Small intestine (tissue), 16 donors: ENCODE measurements at places on chromosomes 6 and 20. TPM values are rescaled to one million over a fixed set of nuclear protein-coding genes. Genes with fewer than 3 reads are reported as not detected.

Gene SLC13A3
- polyA plus RNA-seq, result 0.54 TPM

Gene C6orf132
- polyA plus RNA-seq, result 44.1 TPM

Gene C4A
- polyA plus RNA-seq, result 21.1 TPM

Gene SFTA2
- not detected for polyA plus RNA-seq

Gene VWA7
- polyA plus RNA-seq, result 2.9 TPM

Gene HDGFL1
- polyA plus RNA-seq, result not detected

Gene DEFB132
- polyA plus RNA-seq, result not detected

DNA sequence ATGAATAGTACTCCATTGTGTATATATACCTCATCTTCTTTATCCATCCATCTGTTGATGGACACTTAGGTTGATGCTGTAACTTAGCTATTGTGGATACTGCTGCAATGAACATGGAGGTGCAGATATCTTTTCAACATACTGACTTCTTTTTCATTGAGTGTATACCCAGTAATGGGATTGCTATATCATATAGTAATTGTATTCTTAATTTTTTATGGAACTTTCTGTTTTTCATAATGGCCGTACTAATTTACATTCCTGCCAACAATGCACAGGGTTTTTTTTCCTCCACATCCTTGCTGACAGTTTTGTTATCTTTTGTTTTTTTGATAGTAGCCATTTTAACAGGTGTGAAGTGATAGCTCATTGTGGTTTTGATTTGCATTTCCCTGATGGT is 5.2 kb downstream of the CCN2 start:
- H3K27ac ChIP-seq, result no peak overlapping the region
- H3K4me1 ChIP-seq, result no peaks in the 10 kb centered on the region
- H3K36me3 ChIP-seq, result no peaks in the 10 kb centered on the region
- no peaks in the 10 kb centered on the region for H3K27me3 ChIP-seq
- no peak overlapping the region for H3K4me3 ChIP-seq

DNA sequence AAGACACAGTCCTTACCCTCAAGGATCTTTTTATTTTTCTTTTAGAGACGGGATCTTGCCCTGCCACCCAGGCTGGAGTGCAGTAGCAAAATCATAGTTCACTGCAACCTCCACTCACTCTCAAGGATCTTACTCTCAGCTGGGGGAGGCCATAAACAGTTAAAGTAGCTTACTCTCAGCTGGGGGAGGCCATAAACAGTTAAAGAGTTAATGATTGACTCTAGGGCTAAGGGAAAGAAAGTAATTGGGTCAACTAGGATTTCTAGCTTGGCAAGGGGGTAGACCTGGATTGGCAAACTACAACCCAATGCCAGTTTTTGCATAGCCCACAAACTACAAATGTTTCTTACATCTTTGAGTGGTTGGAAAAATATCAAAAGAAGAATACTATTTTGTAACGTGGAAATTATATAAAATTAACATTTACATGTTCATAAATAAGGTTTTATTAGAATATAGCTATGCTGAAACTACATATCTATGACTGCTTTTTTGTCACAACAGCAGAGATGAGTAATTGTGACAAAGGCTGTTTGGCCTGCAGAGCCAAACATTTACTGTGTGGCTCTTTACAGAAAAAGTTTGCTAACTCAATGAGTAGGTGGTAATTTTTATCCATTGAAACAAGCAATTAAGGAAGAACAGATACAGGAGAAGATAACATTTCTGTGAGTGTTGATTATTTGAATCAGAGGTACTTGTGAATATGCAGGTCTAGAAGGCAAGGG is 46.4 kb downstream of the PTPRA start:
- H3K27ac ChIP-seq, result peak overlapping the region; percentile 6
- peaks cover 9% of the 10 kb centered on the region for H3K36me3 ChIP-seq
- no peak overlapping the region for H3K4me3 ChIP-seq

- no peaks in the 10 kb centered on the region for H3K36me3 ChIP-seq
- H3K4me1 ChIP-seq, result no peaks in the 10 kb centered on the region
- H3K4me3 ChIP-seq, result no peak overlapping the region
Measured at GRCh38 chr6:130513770-130514169, 148.0 kb downstream of the TMEM200A start.

DNA sequence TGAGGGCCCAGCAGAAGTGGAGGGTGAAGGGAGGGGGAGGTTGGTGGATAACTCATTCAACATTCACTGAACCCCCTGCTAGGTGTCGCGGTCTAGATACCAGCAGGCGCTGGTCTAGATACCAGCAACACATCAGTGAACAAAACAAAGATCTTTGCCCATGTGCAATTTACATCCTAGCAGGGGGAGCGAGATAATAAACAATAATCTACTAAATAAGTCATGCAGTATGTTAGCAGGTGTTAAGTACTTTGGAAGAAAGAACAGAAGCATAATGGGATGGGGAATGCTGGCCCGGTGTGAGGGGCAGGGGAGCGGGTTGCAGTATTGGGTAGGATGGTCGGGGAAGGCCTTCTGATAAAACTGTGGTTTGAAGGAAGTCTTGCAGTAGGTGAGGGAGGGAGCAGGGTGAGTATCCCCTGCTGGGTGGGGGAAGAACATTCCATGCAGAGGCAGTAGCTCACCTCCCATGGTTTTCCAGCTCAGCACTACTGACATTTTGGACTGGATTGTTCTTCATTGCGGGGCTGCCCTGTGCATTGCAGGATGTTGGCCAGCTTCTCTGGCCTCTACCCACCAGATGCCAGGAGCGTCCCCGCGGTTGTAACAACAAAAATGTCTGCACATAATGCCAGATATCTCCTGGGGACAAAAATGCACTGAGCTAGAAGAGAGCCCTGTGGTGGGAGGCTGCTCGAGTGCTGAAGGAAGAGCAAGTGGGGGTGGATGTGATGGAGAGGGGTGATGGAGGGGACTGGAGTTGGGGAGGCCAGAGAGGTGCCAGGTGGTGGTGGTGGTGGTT is 117.3 kb downstream of the TOX2 start:
- H3K27me3 ChIP-seq, result peaks cover 5% of the 10 kb centered on the region
- H3K27ac ChIP-seq, result no peak overlapping the region
- H3K36me3 ChIP-seq, result no peaks in the 10 kb centered on the region
- no peak for DNase-seq

DNA sequence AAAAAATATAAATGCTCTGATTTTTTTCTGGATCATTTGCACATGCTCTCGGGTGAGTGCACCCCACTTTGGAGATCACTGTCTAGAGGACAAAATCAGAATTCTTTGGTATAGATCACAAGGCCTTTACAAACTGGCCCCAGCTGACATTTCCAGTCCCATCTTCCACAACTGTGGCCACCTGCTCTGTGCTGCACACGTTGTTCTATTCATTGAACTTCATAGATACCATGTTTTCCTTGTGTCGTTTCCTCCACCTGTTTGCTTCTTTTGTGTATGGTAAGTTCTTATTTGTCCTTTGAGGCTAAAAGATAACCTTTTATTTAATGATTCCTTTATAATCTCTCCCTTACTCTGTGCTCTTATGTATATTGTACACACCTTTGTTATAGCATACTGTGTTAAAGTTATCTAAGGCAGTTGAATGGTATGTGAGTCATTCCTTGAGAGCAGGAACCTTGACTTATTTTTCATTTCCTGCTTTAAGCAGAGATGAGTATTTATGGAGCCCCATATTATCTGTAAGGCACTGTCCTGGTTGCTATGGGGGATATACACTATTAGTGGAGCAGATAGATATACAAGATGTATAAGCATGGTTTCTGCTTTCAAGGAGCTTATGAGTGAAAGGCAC is 12.0 kb upstream of the SLC17A5 start:
- no peaks in the 10 kb centered on the region for H3K36me3 ChIP-seq
- peak overlapping the region; percentile 59 for H3K27ac ChIP-seq
- no peak overlapping the region for H3K4me3 ChIP-seq
- H3K27me3 ChIP-seq, result no peaks in the 10 kb centered on the region
- peak; percentile 70 for DNase-seq

- no peaks in the 10 kb centered on the region for H3K4me1 ChIP-seq
- H3K36me3 ChIP-seq, result peaks cover 7% of the 10 kb centered on the region
- no peak overlapping the region for H3K27ac ChIP-seq
- H3K4me3 ChIP-seq, result no peak overlapping the region
- no peak for DNase-seq
- no peaks in the 10 kb centered on the region for H3K27me3 ChIP-seq
Measured at GRCh38 chr6:4950836-4951533, 52.9 kb downstream of the RPP40 start.

GRCh38 chr6:135334169-135334568 is 153.1 kb downstream of the MYB start:
- H3K4me3 ChIP-seq, result no peak overlapping the region
- no peaks in the 10 kb centered on the region for H3K4me1 ChIP-seq
- no peaks in the 10 kb centered on the region for H3K36me3 ChIP-seq
- DNase-seq, result no peak
- H3K27ac ChIP-seq, result no peak overlapping the region
- no peaks in the 10 kb centered on the region for H3K27me3 ChIP-seq

DNA sequence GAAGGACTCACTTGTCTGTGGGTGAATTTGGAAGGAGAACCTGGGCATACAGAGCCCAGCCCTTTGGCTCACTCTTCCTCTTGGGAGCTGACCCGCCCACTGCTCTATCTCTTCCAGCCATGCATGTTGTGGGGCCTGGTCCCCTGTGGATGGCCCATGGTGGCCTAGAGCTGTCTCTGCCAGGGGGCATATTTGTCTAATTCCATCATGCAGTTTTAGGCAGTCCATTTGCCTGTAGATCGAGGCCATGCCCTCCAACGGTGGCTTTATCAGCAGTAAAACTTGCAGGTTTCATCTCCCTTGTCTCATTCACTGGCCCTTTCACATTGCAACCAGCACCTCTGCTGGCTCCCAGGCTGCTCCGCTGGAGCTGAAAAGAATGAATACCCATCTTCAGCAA is 12.9 kb upstream of the EZR start:
- DNase-seq, result no peak
- no peaks in the 10 kb centered on the region for H3K27me3 ChIP-seq
- H3K27ac ChIP-seq, result no peak overlapping the region
- no peaks in the 10 kb centered on the region for H3K36me3 ChIP-seq

DNA sequence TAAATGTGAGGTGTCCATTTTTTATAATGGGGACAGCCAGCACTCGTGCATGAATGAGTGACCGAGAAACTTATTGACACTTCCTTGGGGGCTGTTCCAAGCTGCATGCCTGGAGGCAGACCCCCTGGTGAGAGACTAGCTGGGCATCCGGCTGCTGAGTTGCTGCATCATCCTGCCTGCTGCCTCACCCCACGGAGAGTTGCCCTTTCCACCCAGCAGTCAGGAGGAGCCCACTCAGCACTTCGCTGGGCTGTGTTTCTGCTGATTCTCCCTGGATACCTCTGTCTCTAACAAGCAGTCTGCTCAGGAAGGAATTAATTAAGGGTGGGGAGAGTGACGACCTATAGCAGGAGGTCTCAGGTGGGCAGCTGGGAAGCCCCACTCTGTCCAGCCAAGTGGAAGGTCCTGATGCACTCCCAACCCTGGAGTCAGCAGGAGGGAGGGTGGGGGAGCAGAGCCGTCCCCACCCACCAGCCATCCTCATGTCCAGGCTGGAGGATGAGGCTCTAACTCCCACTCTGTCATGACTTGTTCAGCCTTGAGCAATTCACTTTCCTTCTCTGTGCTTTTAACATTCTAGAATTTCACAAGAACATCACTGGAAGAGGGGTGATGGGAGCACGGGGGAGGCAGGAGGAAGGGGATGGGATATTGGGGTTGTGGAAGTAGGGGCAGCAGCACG is 177.3 kb downstream of the LRFN2 start:
- H3K36me3 ChIP-seq, result no peaks in the 10 kb centered on the region
- H3K4me3 ChIP-seq, result no peak overlapping the region
- no peaks in the 10 kb centered on the region for H3K27me3 ChIP-seq

GRCh38 chr6:138682704-138683527 is 90.7 kb upstream of the CCDC28A start:
- DNase-seq, result no peak
- H3K36me3 ChIP-seq, result no peaks in the 10 kb centered on the region
- H3K27ac ChIP-seq, result no peak overlapping the region
- H3K4me3 ChIP-seq, result no peak overlapping the region
- no peaks in the 10 kb centered on the region for H3K27me3 ChIP-seq
- H3K4me1 ChIP-seq, result no peaks in the 10 kb centered on the region

GRCh38 chr20:38222231-38222922 is 38.2 kb downstream of the KIAA1755 start:
- H3K36me3 ChIP-seq, result peaks cover 5% of the 10 kb centered on the region
- peak; percentile 67 for DNase-seq
- no peak overlapping the region for H3K4me3 ChIP-seq
- H3K27ac ChIP-seq, result no peak overlapping the region
- H3K4me1 ChIP-seq, result no peaks in the 10 kb centered on the region

- no peaks in the 10 kb centered on the region for H3K27me3 ChIP-seq
- no peak overlapping the region for H3K4me3 ChIP-seq
- no peaks in the 10 kb centered on the region for H3K4me1 ChIP-seq
- H3K36me3 ChIP-seq, result no peaks in the 10 kb centered on the region
- no peak for DNase-seq
Measured at GRCh38 chr6:153588330-153588729, 450.7 kb upstream of the OPRM1 start.

GRCh38 chr6:26124781-26125685 is 37.8 kb downstream of the HFE start:
- no peaks in the 10 kb centered on the region for H3K27me3 ChIP-seq
- H3K4me3 ChIP-seq, result peak overlapping the region; percentile 84
- DNase-seq, result peak; percentile 53
- peaks cover 16% of the 10 kb centered on the region for H3K4me1 ChIP-seq
- peak overlapping the region; percentile 88 for H3K27ac ChIP-seq

- peaks cover 2% of the 10 kb centered on the region for H3K4me1 ChIP-seq
- no peak overlapping the region for H3K27ac ChIP-seq
- DNase-seq, result peak; percentile 55
- no peaks in the 10 kb centered on the region for H3K36me3 ChIP-seq
Measured at GRCh38 chr6:41278699-41279405, 7.6 kb downstream of the TREM1 start.

DNA sequence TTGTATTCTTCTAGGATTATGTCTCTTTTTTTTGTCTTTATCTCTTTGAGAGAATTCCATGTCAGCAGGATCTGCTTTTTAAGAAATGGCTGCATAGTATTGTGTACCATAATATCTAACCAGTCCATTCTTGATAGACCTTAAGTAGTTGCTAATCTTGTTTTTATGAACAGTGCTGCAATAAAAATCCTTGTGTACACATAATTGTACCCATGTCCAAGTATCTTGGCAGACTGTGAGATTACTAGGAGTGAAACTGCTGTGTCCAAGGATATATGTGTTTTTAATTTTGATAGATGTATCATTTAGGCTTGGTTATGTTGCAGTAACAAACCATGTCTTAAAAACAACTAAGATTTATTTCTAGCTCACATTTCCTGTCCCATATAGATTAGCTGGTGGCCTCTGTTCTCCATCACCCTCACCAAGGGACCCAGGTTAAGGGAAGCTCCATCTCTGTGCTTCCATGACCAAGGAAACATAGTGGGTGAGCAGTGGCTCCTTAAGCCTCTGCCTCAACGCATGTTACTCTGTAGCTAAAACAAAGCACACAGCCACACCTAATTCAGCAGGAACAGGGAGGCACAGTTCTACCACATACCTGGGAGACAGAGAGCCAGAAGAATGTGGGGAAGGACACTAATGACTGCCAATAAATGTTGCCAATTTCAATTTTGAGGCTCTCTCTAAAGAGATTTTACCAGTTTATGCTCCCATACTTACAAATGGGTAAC is 12.1 kb upstream of the SUMO4 start:
- H3K36me3 ChIP-seq, result peaks cover 10% of the 10 kb centered on the region
- H3K27ac ChIP-seq, result peak overlapping the region; percentile 52
